GM23338 (cell line): ENCODE measurements at places on chromosomes 3 and 15. TPM values are rescaled to one million over a fixed set of nuclear protein-coding genes. Genes with fewer than 3 reads are reported as not detected.

The EFL1 gene
- polyA plus RNA-seq = 11.8 and 15.4 TPM in 2 replicates

The GABRA5 gene
- polyA plus RNA-seq = 6.7 and 11.5 TPM in 2 replicates

The SLC28A2 gene
- polyA plus RNA-seq = 0.14 and 0.18 TPM in 2 replicates

The CD86 gene
- not detected in 2 replicates for polyA plus RNA-seq

The WDR93 gene
- polyA plus RNA-seq = not detected in 2 replicates

The SECISBP2L gene
- 20.2 and 28.3 TPM in 2 replicates for polyA plus RNA-seq

The GPR176 gene
- 60.0 and 62.9 TPM in 2 replicates for polyA plus RNA-seq

The SST gene
- 3.2 and 3.9 TPM in 2 replicates for polyA plus RNA-seq

The B3GALNT1 gene
- 3.1 and 3.3 TPM in 2 replicates for polyA plus RNA-seq

The DUSP7 gene
- 5.6 and 5.9 TPM in 2 replicates for polyA plus RNA-seq

The LRRIQ4 gene
- polyA plus RNA-seq = 0.29 TPM in 1 of 2 replicates, not detected in the other

The C3orf80 gene
- 0.40 and 0.57 TPM in 2 replicates for polyA plus RNA-seq

The CIDEC gene
- not detected in 2 replicates for polyA plus RNA-seq

The ARGFX gene
- polyA plus RNA-seq = not detected in 2 replicates

The EXOSC7 gene
- 114 and 120 TPM in 2 replicates for polyA plus RNA-seq

The LSAMP gene
- 1.4 and 2.9 TPM in 2 replicates for polyA plus RNA-seq

The CHD2 gene
- 112 and 130 TPM in 2 replicates for polyA plus RNA-seq

The SPTSSB gene
- polyA plus RNA-seq = 20.8 and 23.5 TPM in 2 replicates

The SMCO1 gene
- polyA plus RNA-seq = not detected in 2 replicates

The ROPN1B gene
- 0.43 TPM in 1 of 2 replicates, not detected in the other for polyA plus RNA-seq

The FAM107A gene
- polyA plus RNA-seq = 0.61 and 1.1 TPM in 2 replicates

The PP2D1 gene
- 0.40 and 0.42 TPM in 2 replicates for polyA plus RNA-seq

The PFKFB4 gene
- 7.6 and 8.6 TPM in 2 replicates for polyA plus RNA-seq

The GBE1 gene
- 4.5 and 6.4 TPM in 2 replicates for polyA plus RNA-seq

The MUC13 gene
- polyA plus RNA-seq = not detected in 2 replicates

The ACAN gene
- 1.5 and 2.5 TPM in 2 replicates for polyA plus RNA-seq

The GNAT1 gene
- not detected in 2 replicates for polyA plus RNA-seq

The IQCF5 gene
- polyA plus RNA-seq = not detected in 2 replicates
